ENCODE measurements at places on chromosomes 11 and 22.

DNA sequence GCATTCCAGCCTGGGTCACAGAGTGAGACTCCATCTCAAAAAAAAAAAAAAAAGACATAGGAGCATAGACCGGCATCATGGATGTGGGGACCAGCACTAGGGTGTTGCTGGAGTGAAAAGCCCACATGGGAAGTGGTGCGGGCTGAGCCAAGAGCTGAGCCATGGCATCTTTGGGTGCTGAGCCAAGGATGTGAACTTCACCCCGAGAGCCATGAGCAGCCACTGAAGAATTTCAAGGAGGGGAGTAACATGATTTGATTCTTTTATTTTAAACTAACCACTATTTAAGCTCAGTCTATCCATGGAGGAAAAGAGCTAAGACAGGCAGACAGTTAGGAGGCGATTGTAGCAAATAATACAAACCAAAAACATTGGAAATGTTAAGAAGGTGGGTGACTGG lies 57.4 kb downstream of the AHNAK start:
- no peak for DNase-seq

DNA sequence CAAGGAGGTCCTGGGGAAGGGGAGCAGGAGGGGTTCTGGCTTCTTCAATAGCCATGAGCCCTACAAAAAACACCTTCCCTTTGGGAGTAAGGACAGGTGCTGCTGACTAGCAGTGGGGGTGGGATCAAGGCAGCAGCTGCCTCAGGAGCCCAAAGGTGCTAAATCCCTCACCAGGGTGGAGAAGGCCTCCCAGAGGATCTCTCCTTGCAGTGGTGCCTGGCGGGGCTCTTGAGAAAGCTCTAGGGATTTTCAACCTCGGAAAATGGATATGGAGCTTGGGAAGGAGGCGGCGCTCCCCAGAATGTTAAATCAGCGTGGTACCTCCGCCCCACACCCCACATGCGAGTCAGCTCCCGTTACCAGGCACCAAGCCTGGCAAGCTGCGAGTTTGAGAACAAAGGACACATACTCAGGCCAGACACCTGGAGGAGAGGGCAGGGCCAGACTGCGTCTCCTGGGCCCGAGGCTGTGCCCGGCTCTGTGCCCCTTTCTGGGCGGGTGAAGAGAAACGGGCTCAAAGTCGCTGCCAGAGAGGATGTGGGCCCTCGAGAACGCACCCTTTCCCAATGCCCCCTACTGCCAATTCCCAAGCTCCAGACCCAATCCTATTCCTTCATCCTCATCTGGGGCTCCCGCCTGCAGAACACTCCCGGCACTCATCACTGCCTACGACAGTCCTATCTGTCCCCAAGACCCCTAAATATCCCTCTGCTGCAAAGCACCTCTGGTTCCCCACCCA lies 139.0 kb downstream of the BRD1 start:
- DNase-seq: no peak

DNA sequence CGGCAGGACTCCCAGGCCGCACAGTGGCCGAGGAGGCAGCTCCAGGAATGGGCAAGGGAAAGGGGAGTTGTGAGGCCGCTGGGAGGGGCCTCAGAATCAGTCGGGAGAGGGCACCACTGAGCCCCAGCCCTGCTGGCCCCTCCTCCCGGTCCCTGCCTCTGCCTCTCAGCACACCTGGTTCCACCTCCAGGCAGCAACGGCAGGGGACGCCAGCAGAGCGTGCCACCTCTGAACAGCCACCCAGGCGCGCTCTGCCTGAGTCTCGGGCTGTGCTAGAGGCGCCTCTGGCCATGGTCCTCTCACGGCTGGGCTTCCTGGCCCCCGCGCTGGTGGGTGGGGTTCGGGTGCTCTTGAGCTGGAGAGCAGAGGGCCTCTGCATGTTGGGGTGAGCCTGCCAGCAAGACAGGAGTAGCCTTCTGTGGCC lies 33.0 kb downstream of the MOB2 start:
- peak; percentile 82 for DNase-seq

GRCh38 chr11:64802370-64803157 lies 450 bp downstream of the MAP4K2 start:
- peak; percentile 71 for DNase-seq

- peak; percentile 18 for DNase-seq
Observed at GRCh38 chr11:6229911-6230310, 4.5 kb downstream of the FHIP1B start.

DNA sequence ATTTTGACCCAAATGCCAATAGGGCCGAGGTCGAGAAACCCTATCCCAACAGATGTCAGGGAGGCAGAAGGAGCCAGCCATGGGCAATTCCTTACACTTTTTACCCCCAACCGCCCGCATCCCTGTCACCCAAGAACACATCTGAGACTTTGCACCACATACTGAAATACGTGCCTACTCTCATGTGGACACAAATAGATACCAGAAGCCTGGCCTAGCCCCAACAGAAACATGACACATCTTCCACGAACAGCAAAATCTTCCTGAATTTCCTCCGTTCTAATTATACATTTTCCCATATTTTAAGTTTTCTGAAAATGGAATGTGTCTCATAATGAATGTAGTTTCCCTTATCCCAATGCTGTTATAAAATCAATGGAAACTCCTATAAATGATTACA lies 64.7 kb downstream of the SLC1A2 start:
- DNase-seq: no peak

DNA sequence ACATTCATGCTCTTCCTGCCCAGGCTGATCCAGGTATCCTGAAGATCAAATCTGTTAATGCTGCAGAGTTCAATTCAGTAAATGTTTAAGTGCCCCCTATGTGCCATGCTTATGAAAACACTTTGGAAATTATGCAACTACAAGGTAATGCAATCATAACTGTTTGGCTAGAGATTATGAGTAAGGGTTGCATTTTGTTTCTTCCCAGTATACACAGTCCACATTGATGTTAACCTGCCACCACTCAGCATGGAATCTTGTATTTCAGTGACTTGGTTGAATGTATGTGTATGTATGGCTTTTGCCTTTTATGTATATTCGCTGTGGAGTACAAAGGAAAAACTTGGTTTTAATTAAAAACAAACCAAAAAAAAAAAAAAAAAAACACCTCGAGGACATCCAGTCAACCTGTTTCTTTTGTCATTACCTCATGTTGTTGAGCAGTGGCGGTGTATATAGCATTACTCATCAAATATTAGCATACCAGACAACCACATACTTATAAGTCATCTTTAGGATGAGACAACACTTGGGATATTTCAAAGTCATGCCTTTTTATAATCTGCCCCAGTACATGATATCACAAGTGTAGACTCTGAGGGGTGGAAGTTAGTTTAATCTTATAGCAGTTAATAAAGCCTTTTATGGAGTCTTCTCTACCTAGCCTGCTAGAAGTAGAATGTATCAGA lies 86.1 kb upstream of the HORMAD2 start:
- no peak for DNase-seq

GRCh38 chr11:34238533-34238932 lies 119.3 kb downstream of the ABTB2 start:
- DNase-seq: no peak

DNA sequence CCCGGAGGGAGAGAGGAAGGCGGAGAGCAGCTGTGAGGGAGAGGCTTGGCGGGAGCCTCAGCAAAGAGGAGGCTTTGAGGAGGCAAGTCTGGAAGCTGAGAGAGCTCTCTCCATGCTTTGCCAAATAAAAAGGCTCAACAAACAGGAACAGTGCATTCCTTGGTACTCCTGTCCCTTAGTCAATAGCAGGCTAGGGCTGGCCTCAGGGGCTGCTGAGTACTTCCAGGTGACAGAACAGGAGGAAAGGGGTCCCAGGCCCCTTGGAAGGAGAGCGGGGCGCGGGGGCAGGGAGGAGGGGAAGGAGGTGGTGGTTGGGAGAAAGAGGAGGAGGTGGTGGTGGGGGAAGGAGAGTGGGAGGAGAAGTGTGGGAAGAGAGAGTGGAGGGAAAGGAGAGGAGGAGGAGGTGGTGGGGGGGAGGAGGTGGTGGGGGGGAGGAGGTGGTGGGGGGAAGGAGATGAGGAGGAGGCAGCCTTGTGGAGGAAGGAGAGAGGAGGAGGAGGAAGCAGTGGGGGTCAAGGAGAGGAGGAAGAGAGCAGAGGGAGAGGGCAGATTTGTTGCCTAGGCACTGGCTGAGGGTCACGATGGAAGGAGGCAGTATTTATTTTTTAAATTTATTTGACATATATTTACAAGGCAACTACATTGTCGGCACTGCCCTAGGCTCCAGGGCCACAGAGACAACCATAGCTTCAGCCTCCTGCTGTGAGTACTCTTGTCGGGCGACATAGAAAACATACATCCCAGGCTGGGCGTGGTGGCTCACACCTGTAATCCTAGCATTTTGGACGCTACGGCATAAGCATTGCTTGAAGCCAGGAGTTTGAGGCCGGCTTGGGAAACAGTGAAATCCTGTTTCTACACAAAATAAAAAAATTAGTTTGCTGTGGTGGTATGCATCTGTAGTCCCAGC lies 74.2 kb upstream of the ZBED5 start:
- no peak for DNase-seq

GRCh38 chr11:94504689-94505293 lies 7.5 kb upstream of the C11orf97 start:
- no peak for DNase-seq

DNA sequence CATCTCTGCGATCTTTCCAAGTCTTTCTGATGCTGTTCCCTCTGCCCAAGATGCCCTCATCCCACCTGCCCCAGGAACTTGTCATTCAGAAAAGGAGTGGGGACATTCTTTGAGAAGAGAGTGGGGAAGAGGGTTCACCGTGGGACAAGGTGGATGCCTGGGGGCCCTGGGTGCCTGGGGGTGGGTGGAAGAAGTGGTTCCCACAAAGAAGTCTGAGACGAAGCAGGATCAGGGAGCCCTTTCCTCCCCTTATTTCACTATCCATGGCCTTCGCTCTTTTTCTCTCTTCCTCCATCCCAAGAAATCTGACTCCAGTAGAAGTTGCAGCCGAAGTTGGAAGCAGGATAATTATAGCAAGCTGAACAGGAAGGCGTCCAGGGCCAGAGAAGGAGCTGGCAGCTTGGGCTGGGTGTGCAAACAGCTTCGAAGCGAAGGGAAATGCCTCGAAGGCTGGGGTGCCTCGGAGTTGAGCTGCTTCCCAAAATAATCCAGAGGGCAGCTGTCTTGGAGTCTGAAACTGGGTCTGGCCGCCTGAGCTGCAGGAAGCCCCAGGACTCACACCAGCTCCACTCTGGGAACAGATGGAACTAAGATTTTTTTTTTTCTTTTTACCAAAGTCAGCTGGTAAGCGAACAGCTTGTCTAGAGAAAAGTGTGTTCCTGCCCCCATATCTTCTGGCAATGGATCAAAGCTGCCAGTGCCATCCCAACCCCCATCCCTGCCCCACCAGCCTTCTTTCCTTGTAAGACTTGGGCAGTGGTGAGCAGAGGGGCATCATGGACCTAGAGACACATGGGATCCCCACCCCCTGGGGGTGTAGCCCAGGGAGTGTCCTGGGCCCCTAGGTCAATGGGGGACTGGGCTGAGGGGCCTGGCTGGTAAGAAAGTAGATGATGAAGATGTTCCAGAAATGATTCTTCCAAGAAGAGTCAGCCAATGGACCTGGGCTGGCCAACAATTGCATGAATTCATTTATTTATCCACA lies 31.5 kb downstream of the PARVG start:
- no peak for DNase-seq

DNA sequence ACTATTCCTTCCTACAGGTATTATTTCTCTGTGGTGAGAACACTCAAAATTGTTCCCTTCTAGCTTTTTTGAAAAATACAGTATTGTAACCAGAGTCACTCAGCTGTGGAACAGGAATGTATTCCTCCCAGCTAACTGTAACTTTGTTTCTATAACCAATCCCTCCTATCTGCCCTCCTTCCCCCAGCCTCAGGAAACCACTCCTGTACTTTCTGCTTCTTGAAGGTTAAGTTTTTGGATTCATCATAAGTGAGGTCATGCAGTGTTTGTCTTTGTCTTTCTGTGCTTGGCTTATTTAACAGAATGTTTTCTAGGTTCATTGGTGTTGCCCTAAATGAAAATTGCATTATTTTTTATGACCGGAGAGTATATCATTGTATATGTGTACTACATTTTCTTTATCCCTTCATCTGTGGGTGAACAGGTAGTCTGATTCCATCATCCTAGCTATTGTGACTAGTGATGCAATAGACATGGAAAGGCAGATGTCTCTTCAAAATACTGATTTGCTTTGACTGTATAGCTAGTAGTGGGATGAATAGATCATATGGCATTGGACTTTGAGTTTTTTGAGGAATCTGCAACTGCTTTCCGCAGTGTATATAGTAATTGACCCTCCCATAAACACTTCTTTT lies 112.9 kb upstream of the GRK3 start:
- DNase-seq: no peak

DNA sequence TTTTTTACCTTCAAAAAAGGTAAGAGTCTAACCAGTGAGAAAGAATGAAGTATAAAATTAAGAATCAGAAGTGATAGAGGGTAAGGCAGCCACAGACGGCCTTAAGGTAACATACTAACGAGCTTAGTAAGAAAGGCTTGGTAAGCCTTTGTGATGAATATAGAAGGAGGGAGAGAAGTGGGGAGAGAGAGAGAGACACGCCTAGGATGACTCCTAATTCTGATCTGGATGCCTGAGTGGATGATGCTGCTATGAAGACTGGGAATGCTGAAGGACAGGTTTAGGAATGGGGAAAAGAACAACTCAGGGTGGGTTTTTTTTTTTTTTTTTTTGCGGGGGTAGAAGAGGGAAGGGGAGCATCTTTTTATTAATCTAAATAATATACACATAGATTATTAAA lies 4.8 kb downstream of the FBXO3 start:
- DNase-seq: no peak

DNA sequence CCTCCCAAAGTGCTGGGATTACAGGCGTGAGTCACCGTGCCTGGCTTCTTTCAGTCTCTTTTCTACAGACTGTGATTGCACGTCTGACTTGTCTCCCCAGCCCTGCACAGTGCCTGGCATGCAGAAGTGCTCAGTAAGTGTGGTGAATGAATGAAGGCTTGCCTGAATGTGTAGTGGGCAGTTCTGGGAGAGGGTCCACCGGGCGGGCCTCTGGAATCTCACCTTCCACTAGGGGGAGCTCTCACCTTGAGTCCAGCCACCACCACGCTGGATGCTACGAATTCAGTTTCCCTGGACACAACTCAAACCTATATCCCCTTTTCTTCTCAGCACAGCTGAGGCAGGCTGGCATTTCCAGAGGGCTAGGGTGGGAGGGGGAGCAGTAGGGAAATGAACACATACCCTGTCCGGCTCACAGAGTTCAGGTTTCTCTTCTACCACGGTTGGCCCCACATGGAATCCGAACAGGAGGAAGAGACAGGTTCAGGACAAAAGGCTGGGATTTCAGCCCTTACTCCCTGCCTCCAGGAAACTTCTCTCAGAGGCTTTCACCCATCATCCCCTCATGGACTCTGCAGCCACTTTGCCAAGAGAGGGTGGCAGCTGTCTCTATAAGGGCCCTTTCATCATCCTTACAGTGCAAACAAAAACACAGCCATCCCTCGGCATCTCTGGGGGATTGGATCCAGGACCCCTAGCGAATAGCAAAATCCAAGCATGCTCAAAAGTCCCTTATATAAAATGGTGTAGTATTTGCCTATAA lies 86.8 kb downstream of the NECTIN1 start:
- DNase-seq: peak; percentile 22

- DNase-seq: no peak
Observed at GRCh38 chr22:38713921-38714320, 8.2 kb downstream of the GTPBP1 start.

- no peak for DNase-seq
Observed at GRCh38 chr11:8867931-8868631, 42.9 kb upstream of the AKIP1 start.
